Fibroblast of skin of right biceps (primary cell): ENCODE measurements at places on chromosomes 4 and X.
A peak's percentile ranks its signal among the peaks of the same experiment; 100 is the strongest.

- peak; percentile 28 for DNase-seq
These were observed 109.6 kb downstream of the MAML3 start for GRCh38 chr4:140044337-140044902.

- DNase-seq: no peak
These were observed 53.5 kb downstream of the FAM114A1 start for GRCh38 chr4:38921151-38921550.

DNA sequence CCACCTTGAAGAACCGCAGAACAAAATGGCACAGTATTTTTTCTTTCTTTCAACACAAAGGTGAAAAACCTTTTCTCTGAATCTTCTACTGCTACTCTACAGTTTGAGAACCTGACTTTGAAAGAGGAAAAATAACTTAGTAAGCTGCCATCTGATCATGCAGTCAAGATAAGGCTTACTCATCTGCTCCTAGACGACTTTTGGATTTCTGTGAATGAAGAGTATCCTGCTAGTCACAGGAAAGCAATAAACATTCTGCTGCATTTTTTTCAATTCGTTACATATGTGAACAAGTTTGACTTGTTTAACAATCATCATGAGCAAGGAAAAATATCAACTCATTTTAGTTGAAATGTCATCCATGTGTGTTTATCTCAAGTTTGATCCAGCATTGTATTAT lies 25.2 kb downstream of the TIGD2 start:
- DNase-seq: peak; percentile 32

DNA sequence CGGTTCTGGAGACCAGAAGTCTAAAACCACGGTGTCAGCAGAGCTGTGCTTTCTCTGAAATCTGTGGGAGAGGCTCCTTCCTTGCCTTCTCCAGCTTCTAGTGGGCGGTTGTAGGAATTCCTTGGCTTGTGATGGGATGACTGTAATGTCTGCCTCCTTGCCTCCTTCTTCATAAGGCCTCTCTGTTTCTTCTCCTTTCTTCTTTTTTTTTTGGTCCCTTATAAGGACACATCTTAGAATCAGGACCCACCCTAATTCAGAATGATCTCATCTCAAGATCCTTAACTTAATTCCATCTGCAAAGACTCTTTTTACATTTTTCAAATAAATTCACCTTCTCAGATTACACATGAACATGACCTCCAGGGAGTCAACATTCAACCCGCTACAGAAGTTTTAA lies 186.9 kb downstream of the STK32B start:
- DNase-seq: peak; percentile 78

- peak; percentile 9 for DNase-seq
These were observed 111.1 kb downstream of the ADRA2C start for GRCh38 chr4:3877236-3877635.

- DNase-seq: no peak
These were observed 101.7 kb downstream of the CORIN start for GRCh38 chr4:47736146-47736545.

DNA sequence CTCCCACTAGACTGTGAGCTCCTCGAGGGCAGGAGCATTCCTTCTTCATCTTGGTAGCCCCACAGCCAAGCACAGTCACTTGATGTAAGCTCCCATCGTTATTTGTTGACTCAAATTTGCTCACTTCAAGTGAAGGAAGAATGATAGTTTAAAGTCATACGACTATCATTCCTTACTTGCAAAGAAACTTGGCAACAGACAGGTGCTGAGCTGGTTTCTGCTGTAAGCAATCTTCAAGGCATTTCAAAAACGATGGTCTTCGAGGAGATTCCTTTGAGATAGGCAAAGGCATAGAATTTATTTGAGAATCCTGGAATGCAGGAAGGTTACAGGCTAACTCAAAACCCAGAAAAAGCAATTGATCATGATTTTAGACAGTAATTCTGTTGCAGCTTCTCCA lies 64.8 kb downstream of the QDPR start:
- peak; percentile 64 for DNase-seq

DNA sequence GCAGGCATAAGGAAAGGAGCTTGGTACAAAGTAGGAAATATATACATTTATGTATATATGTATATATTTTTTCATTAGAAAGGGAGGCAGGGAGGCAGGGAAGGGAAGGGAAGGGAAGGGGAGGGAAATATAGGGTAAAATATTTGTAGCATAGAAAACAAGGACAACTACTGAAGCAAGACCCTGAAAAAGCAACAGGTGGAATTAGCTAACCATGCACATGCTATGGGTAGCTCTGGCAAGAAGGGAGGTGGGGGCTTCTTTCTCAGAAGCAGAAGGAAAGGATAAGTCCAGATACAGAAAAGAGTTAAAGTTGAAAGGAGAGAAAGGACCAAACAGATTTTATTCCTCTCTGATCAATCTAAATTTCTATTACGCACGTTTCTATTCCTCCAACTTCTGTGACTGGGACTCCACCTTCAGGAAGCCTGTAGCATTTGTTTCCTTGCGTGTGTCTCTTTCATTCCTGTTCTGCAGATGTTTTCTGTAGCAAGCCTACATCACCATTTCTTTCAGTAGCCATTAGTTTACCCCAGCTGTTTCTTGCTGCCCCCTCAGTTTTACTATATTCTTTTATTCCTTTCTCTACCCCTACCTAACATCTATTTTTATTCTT lies 82.9 kb downstream of the OR13H1 start:
- DNase-seq: no peak

DNA sequence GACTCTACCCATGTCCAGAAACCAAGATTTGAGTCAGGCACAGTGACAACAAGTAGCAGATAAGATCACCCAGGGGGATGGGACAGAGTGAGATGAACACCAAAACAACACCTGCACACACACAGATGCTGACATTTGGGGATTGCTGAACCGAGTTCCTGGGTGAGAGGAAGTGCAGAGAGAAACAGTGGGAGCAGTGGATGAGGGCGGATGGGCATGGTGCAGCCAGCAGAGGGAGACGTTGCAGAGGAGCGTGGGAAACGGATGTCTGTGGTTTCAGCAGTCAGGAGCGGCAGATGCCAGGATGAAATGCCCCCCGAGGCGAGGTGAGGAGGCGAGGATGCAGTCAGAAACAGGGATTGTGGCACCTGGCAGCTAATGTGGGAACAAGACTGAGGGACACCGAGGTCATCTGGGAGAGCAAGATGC lies 78.6 kb upstream of the STS start:
- DNase-seq: no peak

GRCh38 chr4:104752337-104752736 lies 257.6 kb upstream of the CXXC4 start:
- DNase-seq: no peak

DNA sequence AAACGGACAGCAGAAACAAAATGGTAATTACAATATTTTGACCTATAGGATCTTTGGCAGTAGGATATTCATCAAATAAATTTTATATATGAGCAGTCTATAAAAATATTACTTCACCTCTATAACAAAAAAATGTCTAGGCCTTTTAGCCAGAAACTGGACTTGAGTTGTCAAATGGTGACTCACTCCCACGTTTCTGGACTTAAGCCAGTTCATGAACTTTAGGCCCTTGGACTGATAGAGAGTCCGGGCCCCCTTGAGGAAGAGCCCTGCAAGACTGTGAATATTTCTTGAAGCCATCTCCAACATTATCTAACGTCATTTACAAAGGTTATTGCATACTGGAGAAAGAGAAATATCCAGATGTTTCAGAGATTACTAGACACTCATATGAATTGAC lies 106.8 kb upstream of the FAM47A start:
- DNase-seq: peak; percentile 5

DNA sequence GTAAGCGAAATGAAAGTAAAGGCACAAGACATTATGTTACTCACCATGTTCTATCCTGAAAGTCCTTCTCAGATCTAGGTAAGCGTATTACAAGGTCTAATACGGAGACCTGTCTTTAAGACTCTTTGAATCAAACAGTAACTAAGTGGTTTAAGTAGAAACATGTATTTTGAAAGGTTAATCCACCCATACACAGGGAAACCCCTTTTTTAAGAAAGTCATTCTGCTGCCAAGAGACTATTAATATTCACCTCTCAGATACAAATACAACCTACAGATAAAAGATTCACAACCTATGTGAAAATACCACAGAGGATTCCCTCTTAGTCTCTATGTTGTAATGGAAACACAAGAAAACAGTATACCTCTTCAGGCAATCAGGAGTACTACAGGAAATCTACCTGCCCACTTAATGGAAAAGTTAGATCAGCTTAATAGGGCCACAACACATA lies 63.2 kb upstream of the TNIP3 start:
- DNase-seq: no peak

- DNase-seq: no peak
These were observed 732.6 kb upstream of the LCORL start for GRCh38 chr4:18754180-18754579.

- peak; percentile 63 for DNase-seq
These were observed at the start of gene SULT1B1 for GRCh38 chr4:69760455-69760854. Gene SULT1B1 (minus strand): TSS chr4:69760620. CDS start chr4:69755217, 5,403 bp downstream.

- DNase-seq: peak; percentile 62
These were observed 17.5 kb downstream of the PTTG2 start for GRCh38 chr4:37977471-37978247.

GRCh38 chr4:176927664-176928063 lies 134.9 kb upstream of the VEGFC start:
- DNase-seq: peak; percentile 94

DNA sequence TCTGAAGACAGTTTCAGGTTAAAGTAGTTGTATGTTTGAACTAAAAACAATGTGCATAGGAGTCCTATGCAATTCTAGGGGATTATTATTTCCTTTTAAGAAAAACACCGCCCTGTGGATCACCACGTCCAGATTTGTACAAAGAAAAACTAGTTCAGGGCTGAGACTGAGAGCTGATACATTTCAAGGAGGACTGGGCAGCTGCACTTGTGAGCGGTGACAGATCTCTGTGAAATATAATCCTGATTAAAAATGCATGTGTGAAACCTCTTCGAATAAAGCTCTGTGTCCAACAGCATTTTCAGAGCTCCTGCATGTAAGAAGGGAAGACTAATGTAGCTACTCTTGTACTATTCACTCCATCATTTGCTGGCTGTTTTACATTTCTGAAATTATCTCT lies 365.8 kb upstream of the PITX2 start:
- no peak for DNase-seq

DNA sequence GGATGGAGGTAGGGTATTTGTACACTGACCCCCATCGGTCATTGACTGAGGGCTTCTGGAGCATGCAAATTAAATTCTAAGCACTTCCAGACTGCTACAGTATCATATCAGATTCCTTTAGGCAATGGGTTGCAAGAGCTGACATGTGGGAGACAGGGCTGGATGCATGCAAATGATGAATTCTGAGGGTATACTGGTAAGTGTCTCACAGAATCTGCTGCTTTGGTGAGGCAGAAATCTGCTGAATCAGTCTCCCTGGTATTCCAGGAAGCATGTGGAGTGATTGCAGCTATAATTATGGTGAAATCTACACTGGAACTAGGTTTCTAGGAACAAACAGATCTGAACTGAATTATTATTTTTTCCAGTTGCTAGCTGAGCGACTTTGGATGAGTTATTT lies 684.9 kb upstream of the MAGEB2 start:
- DNase-seq: peak; percentile 57

- DNase-seq: peak; percentile 37
These were observed 172.2 kb upstream of the CXCL13 start for GRCh38 chr4:77433418-77433733.

- peak; percentile 96 for DNase-seq
These were observed at the start of gene CDKN2AIP for GRCh38 chr4:183444214-183445096. Gene CDKN2AIP (plus strand): TSS chr4:183444636. CDS start chr4:183444798, 162 bp downstream.

DNA sequence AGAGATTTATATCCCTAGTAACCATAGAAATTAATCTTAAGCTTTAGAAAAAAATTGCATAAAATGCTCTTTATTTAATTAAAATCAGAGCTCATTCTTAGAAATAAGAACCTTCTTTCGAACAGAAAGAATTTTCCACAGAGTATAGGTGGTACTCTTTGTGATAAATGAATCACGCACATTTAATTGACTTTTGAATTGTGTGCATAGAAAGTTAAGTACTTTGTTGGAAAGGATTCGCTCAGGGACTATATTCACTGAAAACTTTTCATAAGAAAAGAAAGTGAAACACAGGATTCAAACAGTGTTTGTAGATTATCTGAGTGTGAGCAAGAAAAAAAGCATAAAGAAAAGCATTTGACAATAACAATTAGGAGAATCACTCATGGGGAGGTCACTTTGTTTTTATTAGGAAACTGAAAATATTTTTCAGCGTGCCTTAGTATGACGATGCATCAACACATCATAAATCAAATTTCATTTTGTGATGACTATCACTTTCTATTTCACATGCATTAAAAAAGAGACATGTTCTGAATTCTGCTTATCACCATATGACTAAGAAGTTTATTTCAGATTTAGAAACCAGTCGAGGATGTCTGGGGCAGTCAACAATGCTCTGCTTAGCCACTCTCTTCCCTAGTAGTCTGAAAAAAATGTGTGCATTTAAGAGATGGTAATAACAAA lies 49.5 kb downstream of the STX18 start:
- peak; percentile 69 for DNase-seq

- no peak for DNase-seq
These were observed 493.0 kb downstream of the TLL1 start for GRCh38 chr4:166366012-166366411.
